ENCODE measurements at places on chromosomes 1 and 21. TPM values are rescaled to one million over a fixed set of nuclear protein-coding genes. Genes with fewer than 3 reads are reported as not detected.

Gene TNFSF4
- total RNA-seq: 0.26 TPM

Gene FMO5
- total RNA-seq: 0.27 TPM

Gene TNFAIP8L2
- total RNA-seq: 26.7 TPM

Gene RPL22
- total RNA-seq: 395 TPM

Gene LHX8
- not detected for total RNA-seq

Gene CDA
- not detected for total RNA-seq

DNA sequence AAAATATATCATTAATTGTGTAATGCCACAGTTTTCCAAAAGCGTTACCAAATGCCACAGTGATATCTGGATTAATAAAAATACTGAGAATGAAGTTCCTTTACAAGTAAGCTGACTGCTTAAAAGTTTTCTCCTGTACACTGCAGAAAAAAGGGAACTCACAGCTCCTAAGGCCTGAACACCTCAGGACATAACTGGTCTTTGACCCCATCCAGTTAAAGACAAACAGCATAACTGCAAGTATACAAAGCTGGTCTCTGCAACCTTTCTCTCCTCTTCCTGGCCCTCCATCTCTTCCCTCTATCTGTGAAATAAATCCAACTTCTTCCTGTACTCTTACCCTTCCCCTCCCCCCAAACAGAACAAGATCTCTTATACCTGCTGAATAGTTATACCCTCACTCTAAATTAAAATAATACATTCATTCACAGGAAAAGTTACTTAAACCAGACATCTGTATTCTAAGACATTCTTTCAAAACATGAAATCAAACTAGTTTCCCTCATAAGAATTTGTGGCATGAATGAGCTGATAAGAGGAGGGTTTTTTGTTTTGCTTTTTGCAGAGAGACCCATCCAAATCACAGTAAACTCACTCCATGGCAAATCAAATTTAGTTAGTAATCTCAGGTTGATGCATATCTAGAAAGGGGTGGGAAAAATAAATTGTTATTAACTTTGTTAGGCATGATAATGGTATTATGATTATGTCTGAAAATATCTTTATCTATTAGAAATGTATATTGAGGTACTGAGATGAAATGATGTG, 2.9 kb downstream of the DIPK1A start:
- no peak for DNase-seq
- no peak overlapping the region for H3K27ac ChIP-seq
- peaks cover 53% of the 10 kb centered on the region for H3K4me1 ChIP-seq
- H3K36me3 ChIP-seq: peaks cover 4% of the 10 kb centered on the region
- no peaks in the 10 kb centered on the region for H3K27me3 ChIP-seq
- H3K4me3 ChIP-seq: no peak overlapping the region

DNA sequence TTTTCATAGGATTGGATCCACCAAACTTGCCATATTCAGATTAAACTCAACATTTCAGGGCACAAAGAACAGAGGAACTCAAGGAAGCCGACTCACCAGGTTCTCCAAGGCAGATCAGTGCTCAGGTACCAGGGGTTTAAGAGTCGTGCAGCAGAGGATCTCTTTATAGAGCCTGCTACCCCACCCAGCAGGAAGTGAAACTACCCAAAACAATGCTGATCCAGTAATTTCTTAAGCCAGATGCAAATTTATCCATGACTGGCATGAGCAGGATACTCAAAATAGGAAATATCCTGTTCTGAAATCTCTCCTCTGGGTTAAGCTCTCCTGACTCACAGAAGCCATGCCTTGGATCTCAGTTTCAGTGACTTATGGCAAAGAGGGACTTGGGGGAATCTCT, at the start of gene SPRR2A:
TSS of gene SPRR2A (minus strand) at position 138 of the 400 bp plus-strand sequence. CDS start 777 bp downstream, outside the sequence.
- no peak within 1 kb of the TSS for H3K4me3 ChIP-seq
- no peak for DNase-seq
- H3K27ac ChIP-seq: no peak within 1 kb of the TSS
- H3K4me1 ChIP-seq: no peaks in the 10 kb centered on the region
- H3K27me3 ChIP-seq: peaks cover 22% of the 10 kb centered on the region
- no peaks in the 10 kb centered on the region for H3K36me3 ChIP-seq

- H3K4me1 ChIP-seq: peaks cover 3% of the 10 kb centered on the region
- no peak for DNase-seq
- no peaks in the 10 kb centered on the region for H3K27me3 ChIP-seq
- H3K4me3 ChIP-seq: no peak overlapping the region
- H3K27ac ChIP-seq: no peak overlapping the region
These were observed 6.9 kb downstream of the PRKCZ start for GRCh38 chr1:2056955-2057590.

GRCh38 chr1:24189528-24189927, 2.4 kb upstream of the IFNLR1 start:
- no peak overlapping the region for H3K4me3 ChIP-seq
- H3K4me1 ChIP-seq: peaks cover 63% of the 10 kb centered on the region
- H3K36me3 ChIP-seq: peaks cover 2% of the 10 kb centered on the region
- DNase-seq: peak; percentile 65
- H3K27me3 ChIP-seq: peaks cover 2% of the 10 kb centered on the region

- H3K27ac ChIP-seq: no peak overlapping the region
- no peak for DNase-seq
- no peaks in the 10 kb centered on the region for H3K4me1 ChIP-seq
- H3K27me3 ChIP-seq: no peaks in the 10 kb centered on the region
- H3K36me3 ChIP-seq: no peaks in the 10 kb centered on the region
These were observed 879.4 kb downstream of the MRPL39 start for GRCh38 chr21:24727803-24728440.
